Hippocampal formation (tissue), 2 donors: ENCODE measurements at places on chromosomes 4 and X.
A peak's percentile ranks its signal among the peaks of the same experiment; 100 is the strongest.

GRCh38 chr4:108683479-108683878 is 33.1 kb downstream of the OSTC start:
- DNase-seq = peak; percentile 51

DNA sequence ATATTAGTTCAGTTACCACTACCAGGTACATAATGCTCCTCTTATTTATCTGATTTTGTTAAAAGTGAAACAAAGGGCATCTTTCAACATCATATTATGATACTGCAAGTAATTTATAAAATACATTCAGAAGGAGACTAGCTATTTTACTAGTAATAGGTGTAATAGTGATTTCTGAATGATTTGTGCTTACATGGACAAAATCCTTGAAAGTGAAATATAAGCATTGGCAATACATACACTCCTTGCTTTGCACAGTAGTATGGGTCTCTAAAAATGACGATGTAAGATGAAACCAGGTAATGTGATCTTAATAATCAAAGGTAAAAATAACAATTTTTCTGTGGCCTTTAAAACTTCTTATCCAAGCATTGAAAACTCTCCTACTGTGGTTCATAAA is 17.5 kb downstream of the MTHFD2L start:
- DNase-seq = no peak

GRCh38 chr4:48033825-48034413 is 17.3 kb downstream of the NIPAL1 start:
- DNase-seq = no peak

GRCh38 chr4:72507167-72507566 is 61.9 kb downstream of the ADAMTS3 start:
- DNase-seq = no peak

DNA sequence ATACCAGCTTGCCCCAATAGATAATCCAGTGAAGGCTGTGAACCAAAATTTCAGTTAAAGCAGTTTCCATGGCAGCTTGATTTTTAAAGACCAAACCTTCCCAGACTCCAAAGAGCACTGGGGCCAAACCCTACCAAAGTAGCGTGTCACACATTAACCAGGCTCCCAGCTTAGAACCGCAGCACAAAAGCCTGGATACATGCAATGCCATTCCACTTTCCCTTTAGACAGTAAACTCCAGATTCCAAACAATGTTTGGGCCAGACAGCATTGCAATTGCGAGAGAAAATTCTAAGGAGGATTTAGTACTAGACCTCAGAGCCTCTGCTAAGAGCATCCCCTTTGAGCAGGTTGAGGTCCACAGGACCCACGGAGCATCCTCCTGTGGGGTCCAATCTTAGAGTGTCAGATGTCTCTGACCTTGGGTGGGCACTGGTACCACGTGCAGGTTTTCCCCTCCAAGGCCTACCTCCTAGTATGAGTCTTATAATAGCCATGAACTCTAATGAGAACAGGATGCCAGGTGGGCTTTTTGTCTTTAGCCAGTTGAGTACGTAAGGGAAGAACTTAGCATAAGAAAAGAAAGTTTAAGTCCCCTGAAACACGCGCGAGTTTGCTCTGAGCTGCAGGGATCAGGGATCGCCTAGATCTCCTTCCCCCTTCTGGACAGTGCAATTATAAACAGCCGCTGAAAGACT is 38.8 kb downstream of the MGARP start:
- DNase-seq = no peak

DNA sequence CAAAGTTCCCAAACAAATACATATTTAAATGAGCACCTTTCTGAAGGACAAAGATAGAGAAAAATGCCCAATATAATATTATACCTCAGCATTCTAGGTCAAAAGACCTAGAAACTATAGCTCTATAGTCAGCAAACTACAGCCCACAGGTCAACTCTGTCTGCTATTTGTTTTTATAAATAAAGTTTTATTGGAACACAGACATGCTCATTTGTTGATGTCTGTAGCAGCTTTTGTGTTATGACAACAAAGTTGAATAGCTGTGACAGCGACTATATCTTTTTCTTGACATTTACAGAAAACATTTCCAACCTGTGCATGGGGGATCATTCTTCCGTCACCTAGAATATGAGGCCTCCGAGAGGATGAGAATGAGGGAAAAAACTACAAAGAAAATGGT is 48.7 kb upstream of the WDR19 start:
- DNase-seq = no peak
